ENCODE measurements at places on chromosomes 11 and 22.

GRCh38 chr11:126874831-126875230, 125.7 kb downstream of the KIRREL3 start:
- no peak for DNase-seq

DNA sequence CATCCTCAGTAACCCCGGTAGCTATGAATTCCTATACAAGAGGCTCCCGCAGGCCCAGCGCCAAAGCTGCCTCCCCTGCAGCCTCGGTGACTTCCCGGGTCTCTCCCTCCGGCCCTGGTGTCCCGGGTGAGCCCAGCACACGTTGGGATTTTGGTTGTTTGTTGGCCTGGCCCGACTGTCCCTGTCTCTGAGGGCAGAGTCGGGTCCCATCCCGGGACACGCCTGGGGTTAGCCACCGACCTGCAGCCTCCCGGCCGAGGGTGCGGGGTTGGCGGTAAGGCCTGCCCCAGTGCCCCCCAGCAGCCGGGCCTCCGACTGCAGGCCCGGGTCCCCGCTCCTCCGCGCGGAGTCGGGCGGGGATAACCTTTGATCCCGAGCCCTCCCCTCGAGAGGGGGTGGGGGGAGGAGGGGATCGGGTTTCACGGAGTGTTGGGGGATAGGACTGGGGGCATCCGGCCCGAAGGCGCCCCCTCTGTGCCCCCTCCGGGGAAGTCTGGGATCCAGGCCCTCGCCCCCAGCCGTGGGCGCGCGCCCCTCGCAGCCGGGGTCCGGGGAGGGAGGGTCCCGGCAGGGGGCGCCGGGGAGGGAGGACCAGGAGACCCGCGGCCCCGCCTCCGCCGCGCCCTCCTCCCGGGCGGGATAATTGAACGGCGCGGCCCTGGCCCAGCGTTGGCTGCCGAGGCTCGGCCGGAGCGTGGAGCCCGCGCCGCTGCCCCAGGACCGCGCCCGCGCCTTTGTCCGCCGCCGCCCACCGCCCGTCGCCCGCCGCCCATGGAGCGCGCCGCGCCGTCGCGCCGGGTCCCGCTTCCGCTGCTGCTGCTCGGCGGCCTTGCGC, at the start of gene FBLN1:
FBLN1 (plus strand) TSS at position 669 of the 835 bp plus-strand sequence; CDS start at position 772, 103 bp downstream.
- no peak for DNase-seq

DNA sequence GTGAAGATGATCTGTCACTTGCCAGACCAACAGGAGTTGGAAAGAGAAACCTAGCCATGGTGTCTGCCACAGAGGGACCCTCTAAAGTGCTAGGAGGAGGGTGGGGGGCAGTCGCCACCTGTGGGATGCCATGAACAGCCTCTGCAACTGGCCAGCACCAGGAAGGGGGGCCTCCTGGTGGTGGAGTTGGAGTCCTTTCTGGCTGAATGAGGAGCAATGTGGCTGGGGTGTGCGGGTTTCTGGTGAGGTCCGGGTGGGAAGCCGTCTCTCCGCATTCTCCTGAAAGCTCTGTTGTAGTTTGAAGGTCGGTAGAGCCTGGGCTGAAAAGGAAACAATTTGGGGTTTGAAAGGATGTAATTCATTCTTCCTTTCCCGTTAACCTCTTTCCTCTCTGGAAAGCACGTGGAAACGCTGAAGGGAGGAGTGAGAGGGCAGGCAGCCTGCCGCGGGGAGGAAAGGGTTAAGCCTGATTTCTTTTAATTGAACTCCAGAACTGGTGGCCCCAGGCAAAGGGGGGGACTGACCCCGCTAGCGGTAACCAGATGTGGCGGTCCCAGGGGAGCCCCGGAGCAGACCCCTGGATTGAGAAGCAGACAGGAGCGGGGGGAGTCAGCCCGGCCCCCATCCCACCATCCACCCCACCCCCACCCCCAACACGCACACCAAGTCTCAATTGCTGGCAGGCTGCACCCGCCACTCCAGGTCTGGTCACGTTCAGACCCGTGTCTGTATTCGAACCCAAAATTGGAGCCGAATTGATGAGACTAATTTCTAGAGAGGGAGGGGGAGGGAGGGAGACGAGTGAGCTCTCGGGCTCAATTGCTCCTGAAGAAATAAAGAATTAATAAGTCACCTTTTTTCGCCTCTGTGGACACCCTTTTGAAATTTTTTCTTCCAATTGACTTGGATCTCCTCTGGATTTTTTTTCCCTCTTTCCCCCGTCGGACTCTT, 1.8 kb upstream of the FLI1 start:
- no peak for DNase-seq

GRCh38 chr11:30451167-30451566, 128.3 kb downstream of the ARL14EP start:
- DNase-seq, result no peak

DNA sequence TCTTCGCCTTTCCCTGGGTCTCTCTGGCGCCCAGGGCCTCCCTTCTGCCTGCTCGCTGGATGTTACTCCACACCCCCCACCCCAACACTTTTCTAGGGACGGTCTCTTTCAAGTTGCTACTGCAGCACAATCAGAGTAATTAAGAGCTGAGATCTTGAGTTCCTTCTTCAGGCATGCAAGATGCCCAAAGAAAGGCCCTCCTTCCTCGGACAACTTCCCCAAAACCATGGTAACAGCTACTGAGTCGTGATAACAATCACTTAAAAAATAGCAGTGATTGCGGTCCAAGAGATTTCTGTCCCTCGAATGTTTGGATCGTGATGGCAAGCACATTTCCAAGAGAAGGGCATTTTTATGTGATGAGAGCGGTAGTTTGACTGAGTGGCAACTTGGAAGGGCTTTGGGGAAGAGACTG, 638 bp upstream of the TENM4 start:
- DNase-seq, result no peak

DNA sequence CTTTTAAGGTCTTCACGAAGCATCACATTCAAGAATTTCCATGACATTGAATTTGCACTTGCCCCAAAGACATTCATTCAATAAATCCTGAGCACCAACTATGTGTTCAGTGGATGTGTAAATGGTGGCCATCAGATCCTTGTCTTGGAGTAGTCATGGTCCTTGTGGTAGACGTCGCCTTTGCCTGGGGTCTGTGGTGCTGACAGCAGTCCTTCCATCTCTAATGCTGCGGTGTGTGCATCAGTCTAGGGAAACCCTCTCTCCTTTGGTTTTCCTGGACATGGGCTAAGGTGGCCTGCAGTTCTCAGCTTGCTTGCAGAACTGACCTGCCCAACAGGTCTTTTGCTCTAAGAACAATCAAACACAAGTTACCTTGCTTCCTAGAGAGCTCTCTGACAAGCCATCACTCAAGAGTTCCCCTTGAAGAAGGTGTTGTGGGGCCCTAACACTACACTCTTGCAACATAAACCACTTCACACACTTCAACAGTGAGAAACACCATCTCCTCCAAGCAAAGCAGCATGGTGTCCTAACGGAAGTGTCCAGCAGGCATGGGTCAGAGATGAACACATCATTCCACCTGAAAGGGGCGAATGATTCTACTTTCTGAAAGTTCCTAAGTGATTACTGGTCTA, 72.1 kb downstream of the BUD13 start:
- no peak for DNase-seq

DNA sequence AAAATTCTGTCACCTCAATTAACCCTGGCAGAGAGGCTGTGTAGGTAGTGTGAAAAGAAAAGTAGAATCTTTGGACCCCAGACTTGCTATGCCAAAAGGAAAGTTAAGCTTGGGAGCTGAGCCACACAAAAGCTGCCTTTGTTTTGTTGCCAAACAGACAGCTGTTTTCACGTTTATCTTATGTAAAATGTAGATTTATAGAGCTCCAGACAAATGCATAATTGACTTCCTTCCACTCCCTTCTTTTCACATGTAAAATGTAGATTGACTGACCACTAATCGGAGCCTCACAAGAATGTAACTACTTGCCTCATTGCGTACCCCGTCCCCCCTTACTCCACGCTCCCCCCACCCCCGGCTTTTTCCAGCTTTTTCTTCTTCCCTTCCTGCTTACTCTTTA, 2302.2 kb upstream of the RAG2 start:
- no peak for DNase-seq

DNA sequence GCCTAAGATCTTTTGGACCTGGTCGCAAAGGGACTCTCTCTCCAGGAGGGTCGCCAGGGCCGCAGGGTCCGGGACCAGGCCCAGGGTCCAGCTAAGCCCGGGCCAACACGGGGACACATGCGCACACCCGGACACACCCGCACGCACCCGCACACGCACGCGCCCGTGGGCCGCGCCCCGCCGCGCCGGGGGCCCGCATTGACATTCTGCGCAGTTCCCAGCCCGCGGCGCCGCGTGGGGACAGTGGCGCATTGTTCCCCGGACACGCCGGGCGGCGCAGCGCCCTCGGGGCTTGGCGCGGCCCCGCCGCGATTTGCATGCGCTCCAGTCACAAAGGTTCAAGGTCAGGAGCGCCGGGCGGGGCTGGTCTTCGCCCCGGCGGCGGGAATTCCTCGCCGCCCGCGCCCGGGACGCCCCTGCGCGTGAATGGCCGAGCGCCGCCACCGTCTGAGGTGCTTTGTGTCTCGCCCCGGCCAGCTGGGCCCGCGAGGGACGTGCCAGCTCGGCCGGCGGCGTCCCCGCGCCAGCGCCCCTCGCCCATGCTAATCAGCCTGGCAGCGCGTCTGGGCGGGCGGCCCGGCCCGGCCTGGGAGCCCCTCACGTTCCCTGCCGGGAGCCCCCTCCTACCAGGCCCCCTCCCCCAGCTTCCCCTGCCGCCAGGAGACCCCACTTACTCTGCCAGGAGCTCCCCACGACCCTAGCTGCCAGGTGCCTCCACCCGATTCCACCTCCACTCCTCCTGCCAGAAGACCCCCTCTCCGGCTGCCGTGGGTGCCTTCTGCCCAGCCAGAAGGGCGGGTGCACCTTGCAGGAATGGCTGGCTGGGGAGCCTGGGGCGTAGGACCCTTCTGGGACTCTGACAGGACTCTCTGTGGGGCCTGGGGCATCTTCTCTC, 50.5 kb upstream of the WNT7B start:
- DNase-seq, result no peak

DNA sequence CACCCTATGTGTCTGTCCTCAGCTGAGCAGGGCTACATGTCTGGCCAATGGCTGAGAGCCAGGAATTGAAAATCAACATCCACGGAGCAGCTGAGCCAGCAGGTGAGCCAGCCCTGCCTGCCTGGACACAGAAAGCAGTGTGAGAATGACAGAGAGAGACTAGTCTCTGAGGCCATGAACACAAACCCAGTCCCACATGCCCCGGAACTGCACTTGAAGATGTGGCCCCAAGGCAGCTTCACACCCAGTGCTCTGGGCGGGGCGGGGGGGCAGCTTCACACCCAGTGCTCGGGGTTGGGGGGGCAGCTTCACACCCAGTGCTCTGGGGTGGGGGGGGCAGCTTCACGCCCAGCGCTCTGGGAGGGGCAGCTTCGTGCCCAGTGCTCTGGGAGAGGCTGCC, 37.6 kb downstream of the TRMU start:
- DNase-seq, result no peak

- DNase-seq, result no peak
These were observed 763 bp downstream of the SMIM45 start for GRCh38 chr22:41952713-41953112.

DNA sequence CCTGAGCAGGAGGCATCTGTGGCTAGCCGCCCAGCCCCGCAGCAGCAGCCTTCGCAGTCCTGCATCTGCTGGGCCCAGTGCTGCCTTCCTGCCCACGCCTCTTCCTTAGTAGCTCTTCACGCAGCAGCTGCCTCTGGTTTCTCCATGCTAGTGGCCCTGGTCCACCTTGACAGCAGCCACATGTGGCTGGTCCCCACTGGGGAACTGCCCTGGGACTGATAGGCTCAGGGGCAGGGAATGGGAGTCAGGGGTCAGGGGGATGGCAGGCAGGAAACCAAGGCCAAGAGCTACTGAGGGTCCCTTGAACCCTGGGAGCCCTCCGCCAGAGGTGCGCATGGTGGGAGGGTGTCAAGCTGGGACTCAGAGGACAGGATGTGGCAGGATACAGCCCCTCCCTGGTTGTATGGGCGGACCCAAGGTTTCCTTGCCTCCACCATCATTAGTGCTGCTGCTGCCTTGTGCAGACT, 99.4 kb upstream of the PITPNB start:
- DNase-seq, result no peak

DNA sequence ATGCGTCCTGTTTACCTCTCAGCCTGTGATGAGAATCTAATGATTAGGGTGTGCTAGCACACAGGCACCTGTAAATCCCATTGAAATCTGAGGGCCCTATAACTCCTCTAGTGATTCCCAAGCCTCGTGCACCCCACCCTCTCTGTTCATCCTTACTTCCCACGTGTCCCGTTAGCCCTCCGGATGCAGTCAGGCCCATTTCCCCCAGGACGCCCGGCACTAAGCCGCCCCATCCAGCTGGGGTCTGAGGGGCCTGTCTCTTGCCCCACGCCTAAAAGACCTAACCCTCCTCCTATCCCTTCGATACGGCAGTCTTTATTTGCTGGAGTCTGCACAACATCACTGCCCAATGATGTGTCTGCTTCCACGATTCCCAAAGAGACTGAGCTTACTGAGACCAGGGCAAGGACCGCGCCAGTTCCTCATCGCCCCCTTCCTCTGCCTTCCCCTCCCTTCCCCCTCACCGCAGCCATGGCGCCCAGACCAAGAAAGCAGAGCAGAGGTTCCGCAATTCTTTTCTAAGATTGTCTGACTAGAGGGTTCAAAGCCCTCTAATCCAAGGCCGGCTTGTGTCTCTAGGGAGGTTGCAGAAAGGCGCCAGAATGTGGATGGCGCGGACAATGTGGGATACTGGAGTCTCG, 1.1 kb upstream of the FADS2 start:
- DNase-seq, result no peak

GRCh38 chr11:60377401-60378136, 763 bp upstream of the MS4A7 start:
- no peak for DNase-seq

- no peak for DNase-seq
These were observed 122.9 kb downstream of the DCDC1 start for GRCh38 chr11:31246451-31247165.

GRCh38 chr11:94129512-94130297, 1.1 kb downstream of the PANX1 start:
- no peak for DNase-seq

DNA sequence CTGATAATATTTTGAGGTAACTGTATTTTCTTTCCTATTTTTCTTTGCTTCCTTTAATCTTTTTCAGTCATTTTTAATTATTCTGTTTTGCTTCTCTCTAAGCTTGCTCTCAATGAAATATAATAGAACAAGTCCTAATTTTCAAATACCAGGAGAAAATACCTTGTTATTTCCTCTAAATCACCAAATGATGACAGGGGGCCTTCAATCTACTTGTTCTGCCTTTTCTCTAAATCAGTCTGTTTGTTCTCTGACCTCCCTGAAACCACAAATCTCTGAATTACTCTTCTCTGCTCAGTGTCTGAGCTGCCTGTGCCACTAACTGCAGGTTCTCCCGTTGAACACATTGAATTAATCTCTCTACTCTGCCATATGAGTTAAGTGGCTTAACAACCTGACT, 286.2 kb downstream of the C11orf87 start:
- no peak for DNase-seq

DNA sequence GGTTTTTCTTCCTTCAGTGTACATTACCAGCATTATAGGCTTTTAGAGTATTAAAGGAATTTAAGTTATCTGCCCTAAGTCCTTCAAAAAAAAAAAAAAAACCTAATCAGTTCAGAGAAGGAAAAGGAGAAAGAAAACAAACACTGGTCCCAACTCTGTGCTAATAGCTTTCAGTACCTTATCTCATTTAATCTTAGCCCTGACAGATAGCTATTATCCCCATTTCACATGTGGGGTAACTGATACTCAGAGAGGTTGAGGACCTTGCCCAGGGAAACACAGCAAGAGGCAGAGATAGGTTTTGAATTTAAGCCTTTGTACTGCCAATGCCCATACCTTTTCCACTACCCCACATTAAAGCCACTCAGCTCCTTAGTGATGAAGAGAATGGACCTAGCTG, 43.4 kb downstream of the FAT3 start:
- DNase-seq, result no peak

- no peak for DNase-seq
These were observed 41.6 kb upstream of the UCP3 start for GRCh38 chr11:74050465-74050864.

GRCh38 chr11:102109896-102110760, at the start of gene YAP1:
YAP1 (plus strand) TSS chr11:102110447; CDS start chr11:102110849, 402 bp downstream.
- DNase-seq, result peak; percentile 68

All from stimulated activated CD4-positive, alpha-beta T cell treated with anti-CD3 and anti-CD28 coated beads, Interleukin-2, amount 100 ng/mL, for 24 hours (primary cell).